ENCODE measurements at places on chromosomes 1 and 21.

DNA sequence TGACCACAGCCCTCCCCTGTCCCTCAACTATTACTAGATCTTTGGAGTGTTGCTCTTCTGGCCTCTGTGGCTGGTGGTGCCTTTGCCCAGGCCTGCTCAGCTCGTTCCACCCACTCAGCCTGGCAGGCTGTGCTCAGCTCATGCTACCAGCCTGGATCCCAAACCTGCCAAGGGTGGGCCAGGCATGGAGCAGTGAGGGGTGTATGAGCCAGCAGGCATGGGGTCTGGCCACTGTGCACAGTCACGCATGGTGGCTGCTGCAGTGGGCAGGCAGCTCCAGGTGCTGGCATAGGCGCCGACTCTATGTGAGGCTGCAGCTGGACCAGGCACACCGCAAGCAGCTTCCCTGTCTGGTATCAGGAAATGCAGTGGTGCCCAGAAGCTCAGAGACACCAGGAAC is 449.9 kb downstream of the MATN1 start:
- no peak for DNase-seq

- DNase-seq = no peak
These were observed 420.5 kb downstream of the MATN1 start for GRCh38 chr1:30302858-30303257.

- no peak for DNase-seq
These were observed 102.7 kb upstream of the CD55 start for GRCh38 chr1:207218512-207219362.

DNA sequence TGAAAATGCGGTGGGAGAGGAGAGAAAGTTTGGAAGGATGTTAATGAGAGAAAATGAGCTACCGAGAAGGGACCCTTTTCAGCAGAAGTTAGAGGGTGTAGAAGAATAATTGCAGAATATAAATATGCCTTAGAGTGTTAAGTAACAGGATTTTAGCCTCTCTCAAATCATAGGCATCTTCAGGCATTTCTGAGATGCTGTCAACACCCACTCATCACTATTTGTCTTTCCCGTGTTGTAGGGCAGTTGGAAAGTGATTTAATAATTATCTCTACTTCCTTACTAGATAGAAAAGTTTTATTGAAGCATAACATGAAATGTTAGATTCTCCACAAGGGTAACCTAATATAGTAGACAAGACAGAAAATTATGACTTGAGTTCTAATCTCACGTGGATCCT is 96.4 kb upstream of the RGS4 start:
- DNase-seq = peak; percentile 55

Data from fibroblast of upper back skin (primary cell).